ENCODE measurements at places on chromosomes 1 and 21. TPM values are rescaled to one million over a fixed set of nuclear protein-coding genes. Genes with fewer than 3 reads are reported as not detected.

PRR9 gene
- total RNA-seq, result not detected

FAM72A gene
- 2.9 TPM for total RNA-seq

LCE3E gene
- total RNA-seq, result not detected

ABCG1 gene
- total RNA-seq, result 32.8 TPM

FASLG gene
- total RNA-seq, result not detected

CRABP2 gene
- total RNA-seq, result 3.5 TPM

RBM8A gene
- total RNA-seq, result 140 TPM

SPATA17 gene
- total RNA-seq, result 0.84 TPM

ZNF593OS gene
- not detected for total RNA-seq

PTCH2 gene
- total RNA-seq, result 6.6 TPM

HFM1 gene
- total RNA-seq, result 2.4 TPM

REG4 gene
- not detected for total RNA-seq

C1orf87 gene
- not detected for total RNA-seq

S100A1 gene
- 93.0 TPM for total RNA-seq

VANGL2 gene
- total RNA-seq, result 1.4 TPM

RNU1-1 gene
- under 0.01 TPM for total RNA-seq

TCHH gene
- total RNA-seq, result 0.60 TPM

YBX1 gene
- total RNA-seq, result 377 TPM

PROX1 gene
- total RNA-seq, result 0.98 TPM

- DNase-seq, result no peak
These were observed 1.8 kb downstream of the RAB13 start for GRCh38 chr1:153984123-153984894.

DNA sequence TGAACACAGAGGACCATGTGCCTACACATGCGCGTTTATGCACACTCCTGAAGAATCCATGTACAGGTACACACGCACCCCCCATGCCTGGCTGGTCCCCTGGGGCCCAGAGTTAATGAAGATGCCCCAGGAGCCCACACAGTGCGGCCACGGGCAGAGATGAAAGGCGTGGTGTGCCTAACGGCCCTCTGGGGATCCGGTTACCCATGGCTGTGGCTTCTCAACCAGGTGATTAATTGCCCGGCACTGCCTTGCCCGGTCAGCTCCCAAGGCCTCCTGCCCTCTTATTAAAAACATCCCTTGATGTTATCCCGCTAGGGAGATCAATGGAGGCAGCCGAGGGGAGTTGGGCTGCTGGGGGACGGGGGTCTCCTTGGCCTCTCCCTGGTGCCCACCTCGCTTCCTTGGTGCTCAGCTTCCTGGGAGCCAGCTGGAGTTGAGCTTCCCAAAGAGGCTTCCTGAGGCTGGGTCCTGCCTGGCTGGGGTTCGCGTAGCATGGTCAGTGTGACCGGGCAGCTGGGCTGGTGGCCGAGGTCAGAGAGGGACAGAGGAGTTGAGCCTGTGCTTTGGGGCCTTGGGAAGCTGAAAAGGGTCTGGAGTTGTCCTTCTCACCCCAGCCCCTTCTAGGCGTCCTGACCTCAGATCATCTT, 75.0 kb upstream of the WNT4 start:
- no peak for DNase-seq

DNA sequence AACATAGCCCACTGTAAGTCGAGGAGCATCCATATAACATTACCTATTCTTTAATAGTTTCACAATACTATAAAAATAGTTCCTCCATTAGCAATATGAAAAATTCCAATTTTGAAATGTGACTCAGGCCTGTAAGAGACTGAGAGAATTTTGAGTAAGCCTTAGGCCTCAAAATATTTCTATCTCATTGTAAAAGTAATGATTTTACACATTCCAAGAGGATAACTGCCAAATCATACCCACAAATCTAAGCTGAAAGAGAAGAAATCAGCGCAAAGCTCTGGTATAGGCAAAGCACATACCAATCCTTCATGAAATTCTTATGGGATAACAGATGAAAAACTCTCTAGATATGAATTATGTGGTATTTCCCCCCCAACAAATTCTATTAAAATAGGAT, 144.1 kb downstream of the CDC42BPA start:
- no peak for DNase-seq

DNA sequence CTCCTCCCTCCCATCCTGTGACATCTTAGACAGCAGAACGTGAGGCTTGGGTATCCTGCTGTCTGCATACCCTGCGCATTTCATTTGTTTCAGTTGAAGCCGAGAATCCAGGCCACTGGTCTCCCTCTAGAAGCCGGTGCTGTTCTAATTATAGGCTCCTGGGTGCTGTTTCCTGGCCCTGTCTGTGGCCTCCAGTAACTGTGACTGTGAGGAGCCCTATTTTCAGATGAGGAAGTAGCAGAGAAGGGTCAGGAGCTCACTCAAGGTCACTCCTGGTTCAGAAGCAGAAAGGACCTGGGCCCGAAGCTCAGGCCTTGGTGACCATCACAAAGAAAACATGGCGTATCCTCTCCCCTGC, 24.0 kb downstream of the COQ8A start:
- no peak for DNase-seq

- no peak for DNase-seq
These were observed 8.8 kb upstream of the NADK start for GRCh38 chr1:1786836-1787605.

- DNase-seq, result no peak
These were observed 36.8 kb downstream of the FBXO42 start for GRCh38 chr1:16315437-16315836.

GRCh38 chr1:13224480-13225060, 1.4 kb downstream of the PRAMEF18 start:
- DNase-seq, result peak; percentile 4

- DNase-seq, result no peak
These were observed 183.4 kb downstream of the ZNF281 start for GRCh38 chr1:200226268-200226968.

DNA sequence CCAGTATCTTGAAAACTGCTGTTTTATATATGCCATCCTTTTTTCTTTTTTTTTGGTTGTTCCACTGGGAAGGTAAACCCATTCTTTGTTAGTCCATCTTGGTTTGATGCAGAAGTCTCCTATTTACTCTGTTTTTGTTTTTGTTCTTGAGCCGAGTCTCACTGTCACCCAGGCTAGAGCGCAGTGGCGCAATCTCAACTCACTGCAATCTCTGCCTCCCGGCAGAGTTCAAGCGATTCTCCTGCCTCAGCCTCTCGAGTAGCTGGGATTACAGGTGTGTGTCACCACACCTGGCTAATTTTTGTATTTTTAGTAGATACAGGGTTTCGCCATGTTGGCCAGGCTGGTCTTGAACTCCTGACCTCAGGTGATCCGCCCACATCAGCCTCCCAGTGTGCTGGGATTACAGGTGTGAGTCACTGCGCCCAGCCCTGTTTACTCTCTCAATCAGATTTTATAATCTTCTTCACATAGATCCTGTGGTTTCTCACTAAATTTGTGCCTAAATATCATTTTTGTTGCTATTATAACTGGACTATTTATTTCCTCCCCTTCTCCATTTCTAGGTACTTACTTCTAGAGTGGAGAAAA, 12.5 kb downstream of the SYF2 start:
- DNase-seq, result no peak

DNA sequence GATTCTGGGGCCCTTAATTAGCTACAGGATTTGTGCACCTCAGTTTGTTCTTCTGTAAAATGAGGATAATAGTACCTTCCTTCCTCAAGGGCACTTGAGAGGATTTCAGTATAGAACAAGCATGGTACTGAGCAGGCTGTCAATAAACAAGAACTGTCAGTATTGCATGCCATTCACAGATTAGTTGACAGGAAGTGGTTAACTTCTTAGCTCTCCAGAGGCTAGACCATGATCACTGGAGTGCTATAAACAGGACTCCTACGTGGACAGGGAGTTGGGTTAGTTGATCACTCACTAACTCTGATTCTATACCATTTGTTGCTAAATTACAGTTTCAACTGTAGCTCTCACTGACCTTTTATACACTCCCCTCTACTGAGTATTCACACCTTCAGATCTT, 126.2 kb upstream of the DAB1 start:
- no peak for DNase-seq

DNA sequence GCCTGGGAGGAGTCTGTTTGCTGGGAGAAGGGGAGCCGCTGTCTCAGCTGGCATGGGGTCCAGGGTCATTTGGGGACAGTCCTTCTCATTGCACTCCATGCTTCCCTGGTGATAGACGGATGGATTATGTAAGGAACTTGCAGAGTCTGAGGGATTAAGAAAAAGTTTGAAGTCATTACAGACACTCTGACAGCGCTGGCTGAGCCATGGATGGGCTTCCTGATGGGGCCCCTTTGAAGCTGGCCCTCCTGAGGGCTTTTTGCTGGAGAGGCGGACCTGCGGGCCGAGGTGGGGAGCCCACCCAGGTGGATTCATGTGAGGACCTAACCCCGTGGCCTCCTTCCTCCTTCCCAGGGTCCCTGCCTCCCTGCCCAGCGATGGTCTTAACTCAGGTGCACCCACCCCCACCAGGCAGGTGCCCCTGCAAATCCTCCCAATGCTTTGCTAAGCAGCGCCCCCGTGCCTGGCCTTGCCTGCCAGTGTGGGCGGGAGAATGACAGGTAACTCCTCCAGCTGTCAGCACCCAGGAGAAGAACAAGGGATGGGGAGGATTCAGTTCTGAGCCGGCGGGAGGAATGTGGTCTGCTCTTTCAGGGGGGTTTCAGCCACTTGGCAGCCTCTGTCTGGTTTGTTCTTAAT, 24.2 kb upstream of the C1orf174 start:
- no peak for DNase-seq

GRCh38 chr1:106480629-106481028, 575.8 kb upstream of the PRMT6 start:
- DNase-seq, result no peak

DNA sequence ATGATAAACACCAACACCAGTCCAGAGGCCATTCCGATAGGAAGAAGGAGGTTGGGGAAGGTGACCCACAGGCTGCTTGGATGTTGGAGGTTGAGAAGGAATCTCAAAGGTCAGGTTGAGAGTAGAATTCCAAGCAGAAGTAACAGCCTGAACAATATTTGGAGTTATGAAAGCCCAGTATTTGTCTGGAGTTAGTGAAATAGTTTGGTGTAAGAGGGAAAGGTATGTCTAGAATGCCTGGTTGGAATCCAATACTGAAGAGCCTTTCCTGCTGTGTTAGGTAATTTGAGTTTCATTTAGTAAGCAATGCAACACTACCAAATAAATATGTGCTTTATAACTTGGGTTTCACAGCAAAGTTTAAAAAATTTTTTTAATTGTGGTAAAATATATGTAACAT, 70.5 kb upstream of the MCOLN3 start:
- no peak for DNase-seq

DNA sequence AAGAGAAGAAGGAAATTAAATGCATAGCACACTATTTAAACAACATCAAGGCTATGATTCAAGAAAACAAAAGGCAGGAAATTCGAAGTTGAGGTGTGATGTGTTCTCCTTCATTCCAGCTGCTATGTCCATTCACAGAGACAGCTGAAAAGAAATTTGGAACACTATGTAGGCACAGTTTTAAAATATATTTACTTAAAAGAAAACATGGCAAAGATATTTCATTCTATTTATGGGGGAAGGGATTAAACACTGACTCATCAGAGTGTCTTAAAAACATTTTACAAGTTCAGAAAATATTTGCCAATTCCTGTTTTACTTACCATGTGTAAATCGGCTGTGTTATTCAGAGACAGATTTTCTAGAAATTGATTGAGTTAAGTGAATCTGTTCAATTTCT, 39.4 kb upstream of the NGF start:
- DNase-seq, result no peak

DNA sequence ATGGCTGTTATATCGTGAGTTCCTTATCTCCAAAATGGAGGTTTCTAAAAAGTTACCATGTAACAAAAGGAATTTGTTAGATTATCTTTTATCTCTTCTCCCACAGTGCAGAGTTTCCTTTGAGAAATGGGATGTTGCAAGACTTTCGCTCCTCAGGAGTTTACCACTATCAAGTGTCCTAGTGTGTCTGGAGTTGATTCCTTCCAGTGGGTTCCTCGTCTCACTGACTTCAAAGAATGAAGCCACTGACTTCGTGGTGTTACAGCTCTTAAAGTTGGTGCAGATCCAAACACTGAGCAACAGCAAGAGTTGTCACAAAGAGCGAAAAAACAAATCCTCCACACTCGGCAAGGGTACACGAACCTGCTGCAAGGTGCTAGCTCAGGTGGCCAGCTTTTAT, 37.0 kb downstream of the SPAG17 start:
- no peak for DNase-seq

- DNase-seq, result no peak
These were observed 587.2 kb downstream of the PTPRU start for GRCh38 chr1:29823561-29823960.

- no peak for DNase-seq
These were observed 104.6 kb downstream of the ADSS2 start for GRCh38 chr1:244346972-244347618.

All from tibial nerve (tissue), 4 donors.